ENCODE measurements at places on chromosomes 4 and X. TPM values are rescaled to one million over a fixed set of nuclear protein-coding genes. Genes with fewer than 3 reads are reported as not detected.

Gene ANKRD50
- total RNA-seq: 16.3 TPM

Gene CXCL1
- total RNA-seq: 2.0 TPM

DNA sequence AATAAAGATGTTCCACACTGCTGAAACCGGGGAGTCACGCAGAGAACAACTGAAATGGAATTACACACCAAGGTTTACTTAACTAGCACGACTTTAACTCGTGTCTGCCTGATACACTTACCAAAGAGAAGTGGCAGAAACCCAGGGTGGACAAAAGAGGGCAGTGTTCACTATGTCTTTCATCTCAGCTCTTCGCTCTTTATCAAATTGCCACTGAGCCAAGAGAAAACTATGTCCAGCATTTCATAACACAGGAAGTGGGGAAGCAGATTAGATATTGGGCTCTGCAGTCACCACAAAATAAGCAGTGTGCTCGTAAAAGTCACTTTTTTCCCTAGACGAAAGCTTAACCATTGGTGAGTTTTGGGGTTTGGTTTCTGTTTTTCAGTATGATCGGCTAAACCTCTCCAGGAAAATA is 155.7 kb downstream of the CHIC2 start:
- peak; percentile 92 for DNase-seq

Gene BMX
- not detected for total RNA-seq
